Fibroblast of skin of left biceps (primary cell): ENCODE measurements at places on chromosomes 16 and 17.

GRCh38 chr16:77063676-77064016 lies 127.3 kb upstream of the MON1B start:
- DNase-seq, result no peak

DNA sequence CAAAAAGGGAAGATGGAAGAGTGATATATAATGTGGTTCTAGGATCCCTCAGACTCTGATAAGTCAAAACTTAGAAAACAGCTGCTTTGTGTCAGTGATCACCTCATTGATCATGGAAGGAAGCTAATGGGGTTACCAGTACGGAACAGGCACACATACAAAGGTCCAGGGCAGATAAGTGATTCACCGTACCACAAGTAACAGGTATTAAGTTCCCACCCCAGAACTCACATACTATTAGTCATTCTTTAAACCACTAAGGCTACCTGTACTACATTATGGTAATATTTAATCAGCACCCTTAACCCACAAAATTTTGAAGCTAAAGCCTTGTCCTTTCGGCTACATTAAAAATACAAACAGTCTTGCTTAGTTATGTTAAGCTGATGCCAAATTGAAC lies 17.4 kb downstream of the RNF43 start:
- no peak for DNase-seq

DNA sequence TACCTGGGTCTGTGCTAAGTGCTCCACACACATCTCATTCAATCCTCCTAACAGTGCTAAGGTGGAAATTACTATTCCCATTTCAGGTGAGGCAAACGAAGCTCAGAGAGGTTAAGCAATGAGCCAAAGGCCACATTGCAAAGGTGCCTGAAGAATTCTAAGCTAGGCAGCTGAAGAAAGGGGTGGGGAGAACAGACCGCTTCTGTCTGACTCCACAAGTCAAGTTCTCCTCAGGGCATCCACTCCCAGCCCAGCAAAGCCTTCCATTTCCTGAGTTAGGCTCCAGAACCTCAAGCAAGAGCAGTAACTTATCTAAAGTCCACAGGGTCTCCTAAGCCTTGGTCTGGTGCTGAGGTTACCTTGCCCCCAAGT lies 27.0 kb upstream of the MRPS23 start:
- no peak for DNase-seq

GRCh38 chr17:45580924-45581323 lies 90.4 kb upstream of the PLEKHM1 start:
- no peak for DNase-seq

- peak; percentile 31 for DNase-seq
These were observed 21.7 kb downstream of the KRT23 start for GRCh38 chr17:40915721-40916256.

DNA sequence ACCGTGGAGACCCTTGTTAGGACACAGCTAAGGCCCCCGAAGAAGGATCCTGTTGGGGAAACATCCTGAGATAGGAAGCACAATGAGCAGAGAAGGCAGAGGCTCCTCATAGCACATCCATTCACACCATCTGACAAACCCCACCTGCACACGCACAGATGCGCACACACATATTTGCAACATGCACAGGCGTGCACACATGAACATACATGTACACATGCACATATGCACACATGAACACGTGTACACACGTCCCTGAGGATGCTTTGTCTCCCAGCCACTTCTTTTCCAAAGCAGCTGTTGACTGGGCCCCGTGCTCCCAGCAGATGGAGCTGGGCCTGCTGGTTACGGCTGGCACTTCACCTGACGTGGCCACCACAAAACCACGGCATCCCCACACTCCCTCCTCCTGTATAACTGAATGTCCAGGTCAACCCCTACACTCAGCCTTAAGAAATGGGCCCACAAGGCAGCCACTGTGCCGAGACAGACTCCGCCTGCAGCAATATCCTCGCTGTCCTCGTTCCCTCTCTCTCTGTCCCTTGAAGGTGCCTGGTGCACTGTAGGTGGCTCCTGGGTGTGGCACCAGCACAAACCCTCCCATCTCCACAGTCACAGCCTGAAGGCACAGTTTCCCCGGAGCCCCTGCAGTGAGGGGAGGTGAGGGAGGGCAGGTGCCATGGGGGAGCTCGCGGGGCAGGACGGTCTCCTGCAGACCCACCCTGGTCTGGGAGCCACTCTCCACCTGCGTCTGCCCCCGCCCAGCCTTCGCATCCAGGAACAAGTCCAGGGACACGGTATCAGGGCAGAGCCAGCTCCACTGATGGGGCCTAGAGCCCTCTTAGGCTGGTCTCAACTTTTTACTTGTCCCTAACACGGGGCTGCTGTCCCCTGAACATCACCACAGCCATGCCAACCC lies 183.0 kb downstream of the RBFOX3 start:
- DNase-seq, result no peak

GRCh38 chr16:22240023-22240710 lies 34.1 kb downstream of the EEF2K start:
- DNase-seq, result peak; percentile 41

DNA sequence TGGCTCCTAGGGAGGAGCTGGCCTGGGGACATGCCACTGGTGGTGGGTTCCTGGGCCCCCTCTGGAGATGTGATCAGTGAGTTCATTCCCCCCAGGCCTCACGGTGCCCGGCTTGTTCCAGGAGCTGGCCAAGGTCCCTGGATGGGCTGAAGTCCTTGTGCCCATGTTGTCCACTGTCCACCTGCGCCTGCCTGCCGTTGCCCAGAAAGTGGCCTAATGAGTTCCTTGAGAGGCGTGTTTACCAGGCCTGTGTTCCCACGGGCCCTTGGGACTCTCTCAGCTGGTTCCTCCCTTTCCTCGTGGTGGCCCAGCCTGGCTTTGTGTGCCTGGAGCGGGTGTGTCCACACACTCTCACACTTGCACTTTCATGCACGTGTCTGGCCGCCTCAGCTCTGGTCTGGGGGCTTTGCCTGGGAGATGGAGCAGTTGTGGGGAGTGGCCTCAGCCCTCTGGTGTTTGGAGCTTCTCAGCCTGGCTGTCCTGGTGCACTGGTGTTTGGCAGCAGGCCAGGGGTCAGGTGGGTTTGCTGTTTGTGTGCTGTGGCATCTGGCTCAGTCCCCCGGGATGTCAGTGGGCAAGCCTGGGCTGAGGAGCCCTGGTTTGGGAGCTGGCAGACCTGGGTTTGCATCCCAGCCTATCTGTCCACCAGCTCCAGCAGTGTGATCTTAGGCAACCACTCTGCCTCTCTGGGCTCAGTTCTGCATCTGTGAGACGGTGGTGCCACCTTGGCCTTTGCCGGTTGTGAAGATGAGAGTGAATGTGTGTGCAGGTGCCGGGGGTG lies 18.0 kb downstream of the ADCY7 start:
- DNase-seq, result no peak

GRCh38 chr16:4303973-4304372 lies 11.9 kb upstream of the GLIS2 start:
- no peak for DNase-seq

DNA sequence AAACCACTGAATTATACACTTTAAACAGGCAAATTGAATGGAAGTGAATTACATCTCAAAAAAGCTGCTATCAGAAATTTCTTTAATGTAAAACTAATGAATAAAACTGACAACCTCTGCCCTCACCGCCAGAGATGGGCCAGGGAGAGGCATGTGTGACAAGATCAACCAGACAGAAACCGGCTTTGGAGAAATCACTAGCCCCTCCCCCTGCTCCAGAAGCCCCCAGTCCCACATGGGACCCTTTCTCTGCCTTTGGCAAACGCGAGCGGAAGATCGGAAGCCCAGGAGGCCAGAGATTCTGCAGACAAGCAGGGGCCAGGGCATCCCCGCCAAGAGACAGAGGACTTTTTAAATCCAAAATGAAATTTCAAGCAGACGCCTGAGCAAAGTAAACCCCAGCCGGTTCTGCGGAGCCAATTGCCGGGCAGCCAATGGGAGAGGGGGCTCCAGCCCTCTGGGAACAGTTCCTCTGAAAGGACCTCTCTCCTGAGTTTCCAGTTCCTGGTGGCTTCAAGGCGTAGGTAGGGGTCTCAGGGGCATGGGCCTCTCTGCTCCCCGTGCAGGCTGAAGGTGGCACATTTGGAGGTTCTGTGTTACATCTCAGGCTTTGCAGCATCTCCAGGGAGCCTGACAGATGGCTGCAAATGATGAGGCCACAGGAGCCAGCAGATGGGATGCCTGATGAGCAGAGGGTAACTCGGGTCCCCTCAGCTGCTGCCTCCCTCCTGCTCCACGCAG lies 118.1 kb downstream of the GSG1L start:
- no peak for DNase-seq

- no peak for DNase-seq
These were observed 56.3 kb upstream of the ADAMTS18 start for GRCh38 chr16:77491091-77491490.

GRCh38 chr17:63568563-63568962 lies 18.3 kb downstream of the DCAF7 start:
- no peak for DNase-seq

DNA sequence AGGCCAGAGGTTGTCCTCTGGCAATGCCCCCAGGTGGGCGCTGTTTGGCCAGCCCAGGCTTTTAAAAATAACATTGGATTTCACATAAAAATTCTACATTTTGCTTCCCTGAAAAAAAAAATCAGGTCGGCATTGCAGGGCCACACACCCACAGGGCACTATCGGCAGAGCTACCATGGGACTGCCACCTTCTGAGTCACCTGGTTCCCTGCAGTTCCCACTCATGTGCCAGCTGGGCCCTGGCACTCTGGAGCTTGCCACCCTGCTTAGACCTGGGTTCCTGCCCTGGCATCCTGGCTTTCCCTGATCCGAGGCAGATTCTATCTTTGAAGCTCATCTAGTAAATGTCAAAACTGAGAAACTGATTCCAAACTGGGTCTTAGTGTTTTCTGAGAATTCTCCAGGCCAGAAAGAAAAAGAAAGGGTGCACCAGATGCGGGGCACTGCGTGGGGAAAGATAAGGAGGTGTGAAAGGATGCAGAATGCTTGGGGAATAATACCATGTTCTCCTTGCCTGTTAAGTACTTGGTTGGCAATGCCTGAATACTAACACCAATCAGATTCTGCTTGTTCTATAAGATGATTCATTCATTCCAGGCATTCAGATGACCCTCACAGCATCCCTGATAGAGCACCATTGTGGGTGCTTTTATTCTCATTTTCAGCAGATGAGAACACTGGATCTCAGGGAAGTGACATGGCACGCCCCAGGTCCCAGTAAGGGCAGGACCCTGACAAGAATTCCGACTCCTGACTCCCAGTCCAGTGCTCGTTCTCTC lies 51.8 kb downstream of the RAI1 start:
- no peak for DNase-seq

GRCh38 chr16:58046054-58046881 lies 20.7 kb downstream of the MMP15 start:
- no peak for DNase-seq

DNA sequence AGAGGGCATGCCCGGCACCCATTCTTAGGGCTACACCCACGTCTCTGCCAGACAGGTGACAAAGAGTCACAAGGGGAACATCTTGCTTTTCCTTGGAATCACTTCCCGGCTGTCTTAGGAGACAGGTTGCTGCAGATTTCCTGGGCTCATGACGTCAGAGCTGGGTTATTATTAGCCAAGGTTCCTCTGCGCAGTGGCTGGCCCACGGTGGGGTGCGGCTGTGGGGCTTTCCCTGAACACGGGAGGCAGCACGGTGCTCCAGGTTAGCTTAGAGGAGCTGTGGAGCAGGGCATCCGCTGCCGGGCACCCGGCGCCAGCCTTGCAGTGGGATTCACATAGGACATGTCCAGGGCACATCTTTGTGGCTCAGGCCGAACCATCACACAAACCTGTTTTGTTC lies 118.0 kb upstream of the PLCG2 start:
- no peak for DNase-seq
